ENCODE measurements at places on chromosomes 6 and 20.

DNA sequence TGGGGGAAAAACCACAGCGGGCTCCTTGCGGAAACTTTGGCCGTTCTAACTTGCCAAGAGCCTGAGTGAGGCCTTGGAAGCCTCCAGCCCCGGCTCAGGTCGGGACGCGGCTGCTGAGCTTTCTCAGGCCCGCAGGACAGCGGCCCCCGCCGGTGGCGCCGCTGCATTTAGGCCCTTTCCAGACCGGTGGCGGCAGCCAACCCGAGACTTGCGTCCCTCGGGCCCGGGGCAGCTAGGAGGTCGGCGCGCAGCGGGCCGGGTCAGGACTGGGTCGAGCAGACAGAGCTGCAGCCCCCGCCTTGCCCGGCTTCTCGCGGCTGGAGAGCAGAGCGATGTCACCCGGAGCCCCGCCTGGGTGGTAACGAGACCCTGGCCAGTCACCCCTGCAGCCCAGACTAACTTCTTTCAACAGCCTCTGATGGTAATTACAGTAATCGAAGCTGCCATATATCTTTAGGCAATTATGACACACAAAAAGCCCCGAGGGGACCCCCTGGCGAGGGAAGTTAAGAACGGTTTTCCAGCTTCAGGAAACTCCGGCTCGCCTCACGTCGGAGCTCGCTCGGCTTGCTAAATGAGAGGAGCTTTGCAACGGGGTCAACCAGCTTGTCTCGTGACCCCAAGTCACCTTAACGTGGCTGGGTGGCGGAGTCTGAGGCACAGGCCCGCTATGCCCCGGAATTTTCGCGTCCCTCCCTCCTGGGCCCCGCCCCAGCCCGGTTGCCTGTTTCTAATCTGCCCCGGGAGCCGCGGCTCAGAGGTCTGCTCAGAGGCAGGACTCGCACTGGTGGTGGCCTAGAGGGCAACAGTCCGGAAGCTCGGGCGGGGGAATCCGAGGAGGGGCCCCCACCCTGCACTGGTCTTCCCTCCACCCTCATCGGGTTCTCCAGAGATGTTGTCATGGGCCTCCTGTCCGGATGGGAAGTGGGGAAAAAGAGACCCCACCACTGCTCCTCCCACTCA is 3.0 kb downstream of the NR2E1 start:
- DNase-seq, result no peak

- DNase-seq, result no peak
Observed at GRCh38 chr20:1286267-1287024, 20.4 kb downstream of the SNPH start.

DNA sequence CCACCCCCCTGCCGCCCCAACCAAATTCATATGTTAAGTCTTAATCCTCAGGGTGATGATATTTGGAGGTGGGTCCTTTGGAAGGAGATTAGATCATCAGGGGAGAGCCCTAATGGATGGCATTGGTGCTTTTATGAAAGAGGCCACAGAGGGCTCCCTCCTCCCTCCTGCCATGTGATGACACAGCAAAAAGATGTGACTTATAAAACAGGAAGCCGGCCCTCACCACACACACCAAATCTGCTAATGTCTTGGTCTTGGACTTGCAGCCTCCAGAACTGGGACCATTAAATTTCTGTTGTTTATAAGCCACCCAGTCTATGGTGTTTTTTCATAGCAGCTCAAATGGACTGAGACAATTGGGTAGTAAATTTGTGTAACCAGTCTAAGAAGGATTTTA is 176.3 kb downstream of the ADGRG6 start:
- DNase-seq, result no peak

- no peak for DNase-seq
Observed at GRCh38 chr20:59939879-59940128, 301 bp downstream of the PPP1R3D start.

GRCh38 chr6:77133031-77133430 is 330.3 kb downstream of the HTR1B start:
- no peak for DNase-seq

DNA sequence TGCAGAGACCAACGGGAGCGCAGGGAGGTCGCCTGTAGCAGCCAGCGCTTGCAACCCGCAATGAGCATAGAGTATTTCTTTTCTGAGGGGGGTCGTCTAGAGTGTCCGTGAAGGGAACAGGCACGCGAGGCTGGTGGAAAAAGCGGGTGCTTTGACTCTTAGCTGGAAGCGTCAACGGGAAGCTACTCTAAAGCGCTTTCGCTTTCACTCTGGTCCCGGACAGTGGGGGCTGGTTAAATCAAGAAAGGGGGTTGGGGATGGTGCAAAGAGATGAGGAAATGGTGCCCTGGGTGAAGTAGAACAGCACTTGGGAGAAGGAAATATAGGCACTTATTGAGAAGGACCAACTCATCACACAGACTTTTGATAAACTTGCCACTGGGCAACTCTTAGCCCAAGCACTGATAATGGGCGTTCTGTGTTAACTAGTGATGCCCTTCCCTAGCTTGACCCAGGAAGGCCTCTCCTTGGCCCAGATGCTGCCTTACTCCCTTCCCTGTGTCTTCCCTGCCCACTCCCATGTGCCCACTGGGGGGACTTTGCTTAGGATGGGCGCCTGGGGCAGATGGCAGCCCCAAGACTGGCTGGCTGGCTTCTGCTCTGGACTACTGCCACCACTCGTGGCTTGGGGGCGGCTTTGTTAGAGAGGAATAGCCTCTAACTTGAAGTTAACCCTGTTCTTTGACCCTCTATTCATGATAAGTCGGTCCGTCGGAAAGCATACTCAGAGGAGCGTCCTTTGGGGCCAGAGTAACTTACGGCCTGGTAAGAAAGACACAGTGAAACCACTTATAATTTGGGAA is 585 bp downstream of the PSMB9 start:
- DNase-seq, result no peak

DNA sequence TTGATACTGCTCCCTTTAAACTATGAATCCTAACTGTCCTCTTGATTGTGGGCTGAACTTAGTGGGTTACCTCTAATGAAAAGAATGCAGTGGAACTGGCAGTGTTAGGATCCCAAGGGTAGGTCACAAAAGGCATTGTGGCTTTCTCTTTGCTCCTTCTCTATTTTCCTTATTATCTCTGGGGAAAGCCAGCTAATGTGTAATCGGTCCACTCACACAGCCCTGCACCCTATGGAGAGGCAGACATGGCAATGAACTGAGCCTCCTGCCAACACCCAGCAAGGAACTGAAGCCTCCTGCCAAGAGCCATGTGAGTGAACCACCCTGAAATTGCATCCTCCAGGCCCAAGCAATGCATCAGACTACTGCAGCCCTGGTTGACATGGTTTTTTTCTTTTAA is 24.6 kb upstream of the ZNF133 start:
- DNase-seq, result peak; percentile 28

DNA sequence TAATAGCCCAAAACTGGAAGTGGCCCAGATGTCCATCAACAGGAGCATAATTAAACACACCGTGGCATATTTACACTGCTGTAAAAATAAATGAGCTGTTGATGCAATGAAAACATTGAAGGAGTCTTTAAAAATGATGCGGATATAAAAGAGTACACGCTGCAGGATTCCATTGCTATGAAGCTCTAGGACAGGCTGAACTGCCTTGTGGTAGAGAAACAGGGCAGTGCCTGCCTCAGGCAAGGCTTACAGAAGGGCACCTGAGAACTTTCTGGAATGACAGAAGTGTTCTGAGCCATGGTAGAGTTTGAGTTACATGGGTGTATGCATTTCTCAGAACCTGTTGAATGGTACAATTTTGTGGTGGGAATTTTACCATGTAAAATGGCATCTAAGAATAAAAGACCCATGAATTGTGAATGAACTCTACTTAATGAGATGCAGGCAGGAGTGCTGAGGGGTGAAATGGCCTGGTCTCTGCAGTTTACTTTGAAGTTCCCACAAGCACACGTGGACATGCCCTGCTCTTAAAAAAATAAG is 45.3 kb upstream of the RIN2 start:
- no peak for DNase-seq

DNA sequence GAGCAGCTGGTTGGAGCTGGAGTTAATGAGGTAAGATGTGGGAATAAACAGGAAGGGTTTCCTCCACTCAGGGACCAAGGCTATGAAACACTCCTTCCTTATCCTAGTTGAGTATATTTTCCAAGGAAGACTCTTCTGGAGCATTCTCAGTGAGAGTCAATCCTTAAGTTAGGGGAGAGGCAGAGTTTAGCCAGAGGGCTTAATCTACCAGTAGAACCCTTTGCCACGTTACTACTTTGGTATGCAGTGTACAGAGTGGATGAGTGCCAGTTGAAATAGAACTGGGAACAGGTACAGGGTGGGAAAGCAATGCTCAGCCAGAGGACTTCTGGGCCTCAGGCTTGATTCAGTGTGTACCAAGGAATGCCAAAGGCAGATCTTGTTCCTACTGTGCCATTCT is 114.3 kb downstream of the UBE3D start:
- DNase-seq, result no peak

DNA sequence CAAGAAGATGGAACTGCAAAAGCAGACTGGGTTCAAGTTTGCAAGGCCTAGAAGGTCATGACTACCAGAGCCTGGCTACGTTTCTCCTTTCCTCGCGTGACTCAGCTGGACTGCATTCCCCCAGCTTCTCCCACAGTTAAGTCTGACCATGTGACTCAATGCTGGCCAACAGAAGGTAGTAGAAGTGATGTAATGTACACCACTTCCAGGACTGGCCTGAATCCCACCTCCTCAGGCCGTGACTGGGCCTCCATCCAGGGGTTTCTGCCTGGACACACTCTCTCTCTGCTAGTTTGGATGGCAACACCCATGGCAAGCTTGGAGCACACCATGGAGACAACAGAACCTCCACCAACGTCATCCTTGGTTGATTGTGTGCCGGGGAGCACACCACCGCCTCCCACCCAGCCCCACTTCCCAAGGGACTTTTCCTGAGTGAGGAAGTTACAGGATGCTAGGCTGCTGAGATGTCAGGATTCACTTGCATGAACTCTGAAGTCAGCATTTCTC is 112.0 kb upstream of the CDYL start:
- DNase-seq, result no peak

- no peak for DNase-seq
Observed at GRCh38 chr6:165222315-165223025, 86.9 kb downstream of the C6orf118 start.
